ENCODE measurements at places on chromosomes 7 and 10. TPM values are rescaled to one million over a fixed set of nuclear protein-coding genes. Genes with fewer than 3 reads are reported as not detected.

GRCh38 chr7:17654940-17655339 is 285.4 kb downstream of the SNX13 start:
- no peak for DNase-seq

CUL1 gene
- total RNA-seq: 53.1 TPM

DNA sequence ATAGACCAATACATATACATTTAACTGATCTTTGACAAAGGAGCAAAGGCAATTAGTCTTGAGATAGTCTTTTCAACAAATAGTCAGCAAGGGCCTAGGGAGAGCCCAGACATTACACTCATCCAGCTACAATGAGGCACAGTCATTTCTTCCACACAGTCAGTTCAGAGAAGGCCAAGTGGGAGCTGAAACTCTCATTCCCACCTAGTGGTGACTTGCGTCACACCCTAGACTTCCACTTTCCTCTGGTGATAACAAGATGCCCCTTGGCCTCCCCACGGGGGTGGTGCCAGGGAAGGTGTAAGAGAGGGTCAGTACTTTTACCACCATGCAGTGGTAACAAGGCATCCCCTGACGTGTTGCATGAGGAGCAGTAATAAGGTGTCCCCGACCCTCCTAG is 8.0 kb downstream of the FRMPD2 start:
- DNase-seq: no peak

- no peak for DNase-seq
These were observed 103.4 kb upstream of the SDK1 start for GRCh38 chr7:3197567-3198213.

GJC3 gene
- 0.76 TPM for total RNA-seq

CARD11 gene
- total RNA-seq: 0.57 TPM

SLC13A1 gene
- total RNA-seq: not detected

- no peak for DNase-seq
These were observed 23.3 kb downstream of the TBATA start for GRCh38 chr10:70761727-70762350.

GRCh38 chr10:132168571-132169030 is 18.1 kb upstream of the DPYSL4 start:
- DNase-seq: no peak

All from HCT116 (cell line).